Left colon (tissue), 2 donors: ENCODE measurements at places on chromosomes 1 and 21.

DNA sequence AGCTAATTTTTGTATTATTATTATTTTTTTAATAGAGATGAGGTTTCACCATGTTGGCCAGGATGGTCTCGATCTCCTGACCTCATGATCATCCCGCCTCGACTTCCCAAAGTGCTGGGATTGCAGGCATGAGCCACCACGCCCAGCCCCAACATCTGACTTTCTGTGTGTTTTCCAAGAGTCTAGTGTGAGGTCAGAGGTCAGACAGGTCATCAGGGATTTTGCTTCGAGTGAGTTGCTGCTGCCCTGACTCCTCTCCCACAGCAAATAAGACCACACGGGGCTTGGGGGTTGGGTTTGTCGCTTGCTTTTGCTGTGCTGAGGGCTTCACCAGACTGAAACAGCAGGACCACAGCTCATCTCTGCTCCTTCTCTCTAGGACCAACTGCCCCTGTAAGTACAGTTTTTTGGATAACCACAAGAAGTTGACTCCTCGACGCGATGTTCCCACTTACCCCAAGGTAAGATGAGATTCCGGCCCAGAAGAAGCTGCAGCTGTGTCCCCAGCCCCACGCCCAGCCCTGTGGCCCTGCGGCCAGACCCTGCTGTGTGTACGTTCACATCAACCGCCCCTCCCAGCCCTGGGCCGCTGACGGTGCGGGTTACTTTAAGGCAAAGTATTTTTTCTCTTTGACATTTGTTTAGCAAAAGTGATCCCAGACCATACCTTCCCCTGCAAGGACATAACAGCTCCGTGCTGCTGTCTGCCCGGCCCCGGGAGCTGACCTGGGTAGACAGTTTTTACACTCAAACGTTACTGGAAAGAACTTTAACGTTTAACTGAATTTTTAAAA, 97.5 kb downstream of the PDE9A start:
- no peak for DNase-seq

DNA sequence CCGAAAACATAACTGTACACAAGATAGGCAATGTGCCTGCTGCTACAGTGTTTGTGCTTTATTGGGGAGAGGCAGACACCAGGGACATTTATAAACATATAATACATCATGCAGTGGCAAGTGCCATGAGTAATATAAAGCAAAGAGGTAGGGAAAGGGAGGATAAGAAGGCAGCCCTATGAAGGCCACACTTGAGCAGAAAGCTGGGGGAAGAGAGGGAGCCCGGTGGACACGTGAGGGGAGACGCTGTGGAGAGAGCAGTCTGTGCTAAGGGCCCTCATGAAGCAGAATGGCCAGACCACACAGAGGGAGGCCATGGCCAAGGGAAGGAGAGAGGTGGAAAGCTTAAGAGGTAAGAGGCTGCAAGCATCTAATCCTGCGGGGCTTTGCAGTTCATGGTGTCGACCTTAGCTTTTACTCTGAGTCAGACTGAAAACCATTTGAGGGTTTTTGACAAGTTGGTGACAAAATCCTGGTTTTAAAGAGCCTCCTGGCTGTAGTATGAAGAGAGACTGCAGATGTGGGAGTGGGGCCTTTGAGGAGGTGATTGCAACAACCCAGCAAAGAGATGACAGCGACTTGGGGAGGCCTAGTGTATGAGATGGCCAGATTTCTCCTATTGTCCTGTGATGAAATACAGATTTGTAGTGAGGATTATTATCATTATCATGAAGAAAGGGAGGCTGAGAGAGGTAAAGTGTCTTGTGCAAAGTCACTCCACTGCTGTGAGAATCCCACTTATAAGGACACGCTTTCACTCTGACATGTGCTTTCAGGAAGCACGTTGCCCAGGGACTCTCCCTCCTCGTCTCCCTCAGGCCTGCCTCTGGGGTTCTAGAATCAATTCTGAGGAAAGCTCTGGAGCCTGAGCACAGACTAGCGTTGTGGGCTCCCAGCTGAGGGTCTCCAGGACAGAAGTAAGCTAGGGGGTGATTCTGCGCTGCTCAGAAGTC, 192.9 kb downstream of the RHOU start:
- DNase-seq, result no peak

DNA sequence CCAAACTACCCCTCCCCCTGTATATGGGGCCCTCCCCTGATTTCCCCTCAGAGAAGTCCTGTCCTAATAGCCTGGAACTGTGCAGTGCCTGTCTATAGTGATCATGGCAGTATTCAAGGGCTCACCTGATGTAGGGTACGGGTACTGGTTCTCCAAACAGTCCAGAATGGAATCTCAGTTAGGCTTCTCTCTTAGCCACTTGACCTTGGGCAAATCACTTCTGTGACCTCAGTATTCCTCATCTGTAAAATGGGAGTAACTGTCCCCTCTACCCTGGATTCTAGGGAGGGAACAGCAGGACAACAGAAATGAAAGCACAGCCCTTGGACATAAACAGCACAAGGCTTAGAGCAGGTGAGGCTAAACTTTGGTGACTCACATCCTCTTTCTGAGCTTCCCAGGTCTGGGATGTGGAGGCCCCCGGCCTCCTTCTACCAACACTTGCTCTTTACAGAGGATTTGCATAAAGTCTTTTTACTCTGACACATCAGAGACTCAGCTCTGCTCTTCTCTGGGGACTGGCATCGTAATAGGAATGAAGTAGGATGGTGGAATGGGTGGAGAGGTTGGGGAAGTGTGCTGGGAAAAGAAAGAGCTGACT, 20.0 kb upstream of the PDZK1IP1 start:
- DNase-seq, result no peak

GRCh38 chr1:6423321-6423999, 1.1 kb upstream of the ESPN start:
- DNase-seq, result peak; percentile 56

DNA sequence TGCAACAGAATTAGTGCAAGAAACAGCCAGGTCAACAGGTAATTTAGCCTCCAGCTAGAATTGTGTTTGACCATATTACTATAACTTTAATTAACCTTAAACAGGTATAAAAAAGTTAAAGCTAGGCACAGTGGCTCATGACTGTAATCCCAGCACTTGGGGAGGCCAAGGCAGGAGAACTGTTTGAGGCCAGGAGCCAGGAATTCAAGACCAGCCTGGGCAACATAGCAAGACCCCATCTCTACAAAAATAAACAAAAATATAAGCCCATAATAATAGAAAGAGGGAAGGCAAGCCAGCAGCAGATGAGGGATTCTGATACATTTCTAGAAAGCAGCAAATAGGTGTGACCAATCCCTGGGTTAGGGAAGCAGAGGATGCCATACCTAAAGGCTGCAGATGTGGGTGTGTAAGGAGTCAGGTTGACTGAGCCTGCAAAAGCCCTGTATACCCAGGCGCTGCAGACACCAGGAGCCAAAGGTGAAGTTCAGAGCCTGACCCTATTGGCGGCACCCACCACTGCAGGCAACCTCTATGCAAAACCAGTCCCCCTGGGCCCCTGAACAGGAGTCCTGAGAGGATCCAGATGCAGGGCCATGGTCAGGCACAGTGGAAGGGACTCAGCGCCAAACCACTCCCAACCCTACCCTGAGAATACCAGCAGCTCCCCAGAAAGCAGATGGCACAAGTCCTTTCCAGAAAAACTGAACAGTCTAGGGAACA, 19.3 kb upstream of the LSS start:
- DNase-seq, result no peak

- no peak for DNase-seq
Observed at GRCh38 chr1:64246294-64246917, 43.0 kb downstream of the UBE2U start.

GRCh38 chr1:187943606-187944403, 1115.1 kb downstream of the PLA2G4A start:
- DNase-seq, result no peak

DNA sequence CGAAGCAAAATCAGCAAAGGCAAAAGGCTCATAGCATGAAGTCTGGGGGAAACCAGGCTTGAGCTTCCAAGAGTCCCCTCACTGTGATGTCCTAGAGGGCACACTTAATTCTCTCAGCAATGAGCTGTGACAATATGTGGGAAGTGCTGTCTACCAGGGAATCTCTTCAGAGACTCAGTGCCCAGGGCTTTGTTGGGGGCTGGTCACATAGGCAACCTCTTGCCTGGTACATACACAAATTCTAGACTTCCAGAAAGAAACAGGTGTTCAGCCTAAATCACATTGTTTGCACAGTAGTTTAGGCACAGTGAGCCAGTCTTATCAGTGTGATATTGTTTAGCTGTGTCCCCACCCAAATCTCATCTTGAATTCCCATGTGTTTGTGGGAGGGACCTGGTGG, 400.5 kb downstream of the PRDM2 start:
- no peak for DNase-seq

DNA sequence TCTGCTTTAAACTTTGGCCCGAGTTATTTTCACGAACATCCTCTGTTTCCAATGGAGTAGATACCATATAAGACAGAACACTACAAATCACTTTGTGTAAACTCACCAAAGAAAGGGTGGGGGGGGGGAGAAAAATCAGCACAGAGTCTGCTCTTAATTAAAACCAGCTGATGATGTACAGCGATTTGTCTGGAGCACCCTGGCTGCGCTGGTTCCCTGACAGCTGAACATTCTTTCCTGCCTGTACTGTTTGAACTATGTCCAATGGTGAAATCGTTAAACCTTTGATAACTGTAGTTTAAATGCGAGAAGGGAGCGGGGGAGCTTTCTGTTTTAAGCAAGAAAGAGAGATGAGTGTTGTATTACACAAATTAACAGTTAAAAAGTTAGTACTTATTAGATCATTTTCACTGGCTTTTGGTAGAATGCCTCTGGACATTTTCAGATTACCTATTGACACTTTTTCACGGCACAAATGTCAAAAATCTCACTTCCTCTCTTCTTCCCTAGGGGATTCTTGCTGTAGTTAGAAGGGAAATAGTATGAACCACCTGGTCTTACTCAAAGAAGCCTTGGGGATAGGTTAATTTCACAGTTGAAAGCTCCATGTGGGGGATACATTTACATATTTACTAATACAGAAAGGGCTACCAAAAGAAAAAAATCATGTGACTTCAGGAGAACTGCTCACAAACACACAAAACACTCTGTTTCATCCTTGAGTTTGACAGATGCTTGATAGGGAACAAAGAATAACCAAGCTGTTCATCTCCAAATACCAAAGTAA, 140.2 kb upstream of the RUNX1 start:
- DNase-seq, result no peak

DNA sequence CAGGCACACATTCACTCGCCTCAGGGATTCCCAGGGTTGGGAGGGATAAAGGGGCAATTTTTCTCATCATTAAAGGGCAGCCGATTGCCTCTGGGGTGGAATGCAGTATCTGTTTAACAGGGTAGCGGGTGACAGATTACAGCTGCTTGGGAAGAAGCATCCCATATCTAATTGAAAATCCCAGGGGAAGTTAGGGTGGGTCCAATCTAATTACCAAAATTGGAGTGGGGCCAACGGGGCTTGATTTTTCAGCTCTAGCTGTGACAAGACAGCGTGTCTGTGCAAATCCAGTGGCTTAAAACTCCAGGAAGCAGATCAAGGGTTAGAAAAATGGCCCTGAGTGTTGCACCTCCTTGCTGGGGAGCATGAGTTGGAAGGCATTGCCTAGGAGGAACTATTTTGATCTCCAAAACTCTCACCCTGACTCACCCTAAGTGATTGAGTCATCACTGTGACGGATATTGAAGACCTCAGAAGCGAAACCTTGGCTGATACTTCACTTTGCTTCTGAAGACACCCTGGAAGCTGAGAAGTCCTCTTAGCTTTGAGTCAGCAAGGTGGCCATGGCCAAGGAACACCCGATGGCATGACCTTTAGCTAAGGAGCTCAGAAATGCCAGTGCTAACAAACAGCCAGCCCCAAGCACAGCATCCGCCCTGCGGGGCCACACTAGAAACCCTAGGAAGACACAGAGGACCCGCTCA, 46.0 kb downstream of the GRHL3 start:
- DNase-seq, result peak; percentile 28

- DNase-seq, result no peak
Observed at GRCh38 chr1:200240656-200241055, 169.2 kb downstream of the ZNF281 start.
